ENCODE measurements at places on chromosomes 3 and 15. TPM values are rescaled to one million over a fixed set of nuclear protein-coding genes. Genes with fewer than 3 reads are reported as not detected.

GRCh38 chr3:197539651-197540051 is 16.1 kb downstream of the BDH1 start:
- H3K4me1 ChIP-seq = peaks cover 7% of the 10 kb centered on the region
- DNase-seq = no peak
- H3K36me3 ChIP-seq = peaks cover 19% of the 10 kb centered on the region
- H3K4me3 ChIP-seq = no peak overlapping the region
- no peak overlapping the region for H3K27ac ChIP-seq

DNA sequence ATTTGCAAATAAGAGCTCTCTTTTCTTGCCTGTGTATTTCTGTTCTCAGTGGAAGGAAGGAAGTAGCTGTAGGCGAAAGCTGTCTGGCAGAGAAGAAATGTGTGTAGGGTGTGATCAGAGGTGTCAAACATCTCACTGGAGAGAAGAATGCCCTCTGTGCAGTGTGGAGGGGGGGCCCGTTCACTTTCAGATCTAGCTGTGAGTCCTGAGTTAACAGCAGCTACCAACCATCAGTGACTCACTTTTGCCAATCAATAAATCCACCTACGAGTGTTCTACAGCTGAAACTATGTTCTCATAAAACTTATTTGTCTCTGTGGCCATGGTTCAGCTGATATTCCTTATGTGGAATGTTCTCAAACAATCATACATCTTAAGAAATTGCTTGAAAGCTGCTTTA is 103.7 kb downstream of the FRMD4B start:
- no peak for DNase-seq
- H3K36me3 ChIP-seq = peaks cover 30% of the 10 kb centered on the region
- H3K4me3 ChIP-seq = no peak overlapping the region
- H3K27ac ChIP-seq = no peak overlapping the region
- H3K4me1 ChIP-seq = no peaks in the 10 kb centered on the region

DNA sequence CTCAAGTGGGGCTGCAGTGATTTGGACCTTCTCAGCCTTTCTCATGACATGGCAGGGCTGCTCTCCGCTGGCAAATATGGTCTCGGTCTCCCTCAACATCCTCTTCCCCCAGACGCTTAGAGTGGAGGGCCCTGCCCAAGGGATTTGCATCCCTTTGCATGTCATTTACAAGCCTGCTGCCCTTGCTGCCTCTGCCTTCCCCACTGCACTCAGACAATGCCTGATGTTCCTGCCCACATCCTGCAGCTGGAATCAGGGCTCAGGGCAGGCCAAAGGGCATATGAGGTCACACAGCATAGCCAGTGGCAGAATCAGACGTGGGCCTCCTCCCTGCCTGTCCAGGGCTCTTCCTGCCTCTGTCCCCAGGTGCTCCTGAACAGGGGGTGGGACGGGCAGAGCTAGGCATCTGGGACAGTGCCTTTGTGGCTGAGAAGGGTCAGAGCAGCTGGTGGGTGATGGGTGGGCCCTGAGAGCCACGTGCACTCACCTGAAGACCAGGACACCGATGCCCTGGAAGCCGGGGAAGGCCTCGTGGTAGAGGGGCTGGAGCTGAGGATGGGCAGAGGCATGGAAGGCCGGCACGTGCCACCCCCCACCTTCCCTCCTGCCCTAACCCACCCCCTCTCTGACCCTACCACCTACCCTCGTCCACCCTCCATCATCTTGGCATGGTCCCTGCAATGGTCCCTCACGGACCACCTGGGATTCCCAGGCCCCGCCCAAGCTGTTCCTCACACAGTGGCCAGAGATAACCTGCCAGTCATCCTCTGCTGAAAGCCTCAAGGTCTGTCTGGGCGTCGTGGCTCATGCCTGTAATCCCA is 27.4 kb upstream of the GOLGA6C start:
- no peaks in the 10 kb centered on the region for H3K36me3 ChIP-seq
- H3K27me3 ChIP-seq = peaks cover 53% of the 10 kb centered on the region
- no peak overlapping the region for H3K27ac ChIP-seq
- H3K4me1 ChIP-seq = no peaks in the 10 kb centered on the region
- no peak overlapping the region for H3K4me3 ChIP-seq

Gene ZNF80
- total RNA-seq = not detected

DNA sequence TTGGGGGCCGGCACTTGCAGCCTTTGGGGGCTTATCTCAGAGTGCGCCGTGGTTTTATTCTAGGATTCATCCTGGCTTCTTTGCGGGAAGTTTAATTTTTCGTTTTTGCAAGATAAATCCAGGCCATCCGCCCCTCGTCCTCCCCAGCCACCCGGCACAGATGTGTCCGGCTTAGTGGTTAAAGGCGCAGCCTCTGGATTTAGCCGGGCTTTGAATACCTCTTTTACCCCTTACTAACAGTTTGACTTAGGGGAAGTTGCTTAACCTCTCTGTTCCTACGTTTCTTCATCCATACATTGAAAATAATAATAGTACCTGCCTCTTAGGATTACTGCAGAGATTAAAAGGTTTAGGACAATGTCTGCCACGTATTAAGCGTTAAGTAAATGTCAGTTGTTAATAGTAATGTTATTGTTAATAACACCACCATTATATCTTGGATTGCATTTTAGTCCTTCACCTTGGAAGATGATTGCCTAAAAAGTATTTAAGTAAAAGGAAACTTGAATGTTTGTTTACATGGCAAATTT is 714 bp downstream of the ECT2 start:
- H3K27me3 ChIP-seq = no peaks in the 10 kb centered on the region
- H3K36me3 ChIP-seq = peaks cover 7% of the 10 kb centered on the region
- peak; percentile 40 for DNase-seq
- H3K4me1 ChIP-seq = peaks cover 47% of the 10 kb centered on the region

GRCh38 chr15:81950841-81951414 is 94.9 kb downstream of the MEX3B start:
- H3K36me3 ChIP-seq = peaks cover 6% of the 10 kb centered on the region
- no peak for DNase-seq
- no peak overlapping the region for H3K27ac ChIP-seq
- H3K27me3 ChIP-seq = no peaks in the 10 kb centered on the region
- no peak overlapping the region for H3K4me3 ChIP-seq
- peaks cover 5% of the 10 kb centered on the region for H3K4me1 ChIP-seq

Gene CYP1A2
- not detected for total RNA-seq

DNA sequence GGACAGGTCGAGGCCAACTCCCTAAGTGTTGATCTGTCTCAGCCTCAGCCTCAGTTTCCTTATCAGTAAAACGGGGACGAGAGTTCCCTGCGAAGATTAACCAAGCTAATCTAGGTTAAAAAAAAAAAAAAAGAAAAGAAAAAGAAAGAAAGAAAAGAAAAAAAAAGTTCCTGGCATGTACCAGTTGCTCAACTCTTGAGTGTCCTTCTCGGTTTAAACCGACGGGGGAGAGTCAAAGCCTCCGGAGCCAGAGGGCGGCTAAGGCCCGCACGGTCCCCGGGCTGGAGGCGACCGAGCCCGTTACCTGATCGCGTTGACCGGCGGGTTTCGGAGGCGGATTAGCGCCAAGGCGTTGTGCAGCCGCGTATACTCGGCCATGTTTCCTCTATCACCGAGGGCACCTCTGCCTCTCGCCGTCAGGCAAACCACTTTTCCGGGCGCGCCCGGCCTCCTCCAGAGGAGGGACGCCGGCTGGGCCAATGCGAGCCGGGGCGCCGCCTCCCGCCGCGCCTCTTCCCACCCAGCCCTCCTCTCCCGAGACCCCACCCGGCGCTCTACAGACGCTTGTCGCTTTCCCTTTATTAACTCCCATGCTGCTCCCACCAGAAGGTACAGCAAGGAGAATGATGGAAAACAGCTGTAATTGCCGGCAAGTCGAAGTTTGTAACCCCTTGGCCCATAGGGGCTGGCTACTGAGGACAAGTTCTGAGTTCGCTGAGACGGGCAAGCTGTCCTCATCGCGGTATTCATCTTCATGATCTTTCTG is at the start of gene EHHADH:
EHHADH (minus strand) TSS at position 405 of the 766 bp plus-strand sequence; CDS start at position 378, 27 bp downstream.
- no peaks in the 10 kb centered on the region for H3K4me1 ChIP-seq
- H3K36me3 ChIP-seq = no peaks in the 10 kb centered on the region
- H3K27ac ChIP-seq = no peak within 1 kb of the TSS
- no peaks in the 10 kb centered on the region for H3K27me3 ChIP-seq

DNA sequence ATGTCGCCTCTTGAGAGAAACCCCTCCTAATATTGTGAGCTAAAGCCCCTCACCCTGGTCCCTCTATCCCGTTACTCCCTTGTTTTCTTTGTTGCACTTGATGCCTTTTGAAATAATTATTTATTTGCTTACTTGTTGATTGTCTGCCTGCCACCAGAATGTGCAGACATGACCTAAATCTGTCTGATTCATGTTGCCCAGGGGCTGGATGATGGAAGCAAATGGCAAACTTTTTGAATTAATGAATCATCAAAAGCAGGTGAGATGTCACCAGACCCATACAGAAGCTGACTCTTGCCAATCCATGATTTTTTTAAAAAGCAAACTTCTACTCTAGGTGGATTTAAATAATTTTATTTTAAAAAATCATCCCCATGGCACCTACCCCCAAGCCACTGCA is 49.3 kb downstream of the GRIP2 start:
- H3K36me3 ChIP-seq = no peaks in the 10 kb centered on the region
- H3K4me3 ChIP-seq = no peak overlapping the region
- H3K27ac ChIP-seq = no peak overlapping the region
- peak; percentile 38 for DNase-seq
- no peaks in the 10 kb centered on the region for H3K27me3 ChIP-seq
- peaks cover 16% of the 10 kb centered on the region for H3K4me1 ChIP-seq

GRCh38 chr3:76324101-76324500 is 538.8 kb upstream of the ZNF717 start:
- no peaks in the 10 kb centered on the region for H3K36me3 ChIP-seq
- no peaks in the 10 kb centered on the region for H3K27me3 ChIP-seq
- no peak for DNase-seq
- no peak overlapping the region for H3K4me3 ChIP-seq
- no peaks in the 10 kb centered on the region for H3K4me1 ChIP-seq

GRCh38 chr3:49329186-49329585 is 10.7 kb downstream of the USP4 start:
- H3K4me3 ChIP-seq = no peak overlapping the region
- H3K27me3 ChIP-seq = no peaks in the 10 kb centered on the region
- no peaks in the 10 kb centered on the region for H3K4me1 ChIP-seq
- no peak overlapping the region for H3K27ac ChIP-seq
- no peak for DNase-seq
- H3K36me3 ChIP-seq = peaks cover 88% of the 10 kb centered on the region

- no peak overlapping the region for H3K4me3 ChIP-seq
- no peaks in the 10 kb centered on the region for H3K36me3 ChIP-seq
- no peak overlapping the region for H3K27ac ChIP-seq
- H3K4me1 ChIP-seq = peaks cover 21% of the 10 kb centered on the region
Measured at GRCh38 chr3:150352931-150353330, 55.2 kb upstream of the TSC22D2 start.

Gene GASK1A
- not detected for total RNA-seq

Gene PIF1
- total RNA-seq = 8.1 TPM

Gene HESX1
- total RNA-seq = 0.66 TPM

GRCh38 chr15:93261845-93262244 is 172.8 kb upstream of the RGMA start:
- H3K27ac ChIP-seq = no peak overlapping the region
- no peak for DNase-seq
- no peaks in the 10 kb centered on the region for H3K36me3 ChIP-seq
- no peak overlapping the region for H3K4me3 ChIP-seq
- H3K4me1 ChIP-seq = no peaks in the 10 kb centered on the region

DNA sequence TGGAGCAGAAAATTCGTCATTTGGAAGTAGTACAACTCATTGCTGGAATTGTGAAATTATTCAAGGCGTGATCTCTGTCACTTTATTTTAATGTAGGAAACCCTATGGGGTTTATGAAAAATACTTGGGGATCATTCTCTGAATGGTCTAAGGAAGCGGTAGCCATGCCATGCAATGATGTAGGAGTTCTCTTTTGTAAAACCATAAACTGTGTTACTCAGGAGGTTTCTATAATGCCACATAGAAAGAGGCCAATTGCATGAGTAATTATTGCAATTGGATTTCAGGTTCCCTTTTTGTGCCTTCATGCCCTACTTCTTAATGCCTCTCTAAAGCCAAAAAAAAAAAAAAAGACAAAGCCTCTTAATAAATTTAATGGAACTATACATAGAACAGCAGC is 5.5 kb upstream of the TIMMDC1 start:
- no peak overlapping the region for H3K27ac ChIP-seq
- DNase-seq = no peak
- H3K4me3 ChIP-seq = no peak overlapping the region

- no peak for DNase-seq
- H3K36me3 ChIP-seq = no peaks in the 10 kb centered on the region
- H3K27me3 ChIP-seq = peaks cover 53% of the 10 kb centered on the region
- H3K27ac ChIP-seq = no peak within 1 kb of the TSS
Measured at GRCh38 chr3:98035208-98035607, at the start of gene GABRR3. Gene GABRR3 (minus strand): TSS chr3:98035315. CDS start chr3:98034987, 328 bp downstream.

Gene SMAD6
- total RNA-seq = not detected

- DNase-seq = no peak
- no peak overlapping the region for H3K4me3 ChIP-seq
- H3K27me3 ChIP-seq = no peaks in the 10 kb centered on the region
- no peaks in the 10 kb centered on the region for H3K4me1 ChIP-seq
- no peak overlapping the region for H3K27ac ChIP-seq
- peaks cover 38% of the 10 kb centered on the region for H3K36me3 ChIP-seq
Measured at GRCh38 chr3:129867506-129868124, 25.9 kb downstream of the TMCC1 start.

Gene CCR2
- not detected for total RNA-seq

Gene HYKK
- 1.2 TPM for total RNA-seq

DNA sequence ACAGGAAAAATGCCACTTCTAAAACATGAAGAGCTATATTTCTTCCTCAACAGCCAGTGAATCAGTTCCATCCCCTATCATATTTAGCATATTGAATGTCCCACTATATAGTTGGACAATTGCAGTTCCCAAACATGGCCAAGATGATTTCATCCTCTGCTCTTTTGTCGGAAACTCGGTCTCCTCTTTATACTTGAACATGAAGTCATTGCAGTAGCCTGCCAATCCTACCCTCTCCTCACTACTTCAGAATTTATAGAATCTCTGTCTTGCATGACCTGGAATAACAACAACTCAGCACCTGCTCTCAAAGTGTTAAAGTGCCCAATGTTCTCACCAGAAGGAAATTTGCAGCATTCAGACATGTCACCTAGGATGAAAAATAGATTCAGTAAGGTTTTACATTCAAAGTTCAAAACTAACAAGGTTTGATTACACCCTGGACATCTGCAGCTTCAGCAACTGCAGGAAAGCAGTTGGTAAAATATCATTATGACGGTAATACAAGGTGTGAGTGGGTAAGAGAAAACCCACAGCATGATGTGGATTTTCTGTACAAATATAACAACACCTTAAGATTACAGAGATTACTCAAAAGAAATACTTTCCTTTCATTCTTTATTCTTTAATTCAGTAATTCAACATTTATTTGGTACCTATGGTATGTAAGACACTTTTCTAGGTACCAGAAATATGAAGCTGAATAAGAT is 52.5 kb downstream of the TP63 start:
- no peak overlapping the region for H3K27ac ChIP-seq
- no peaks in the 10 kb centered on the region for H3K27me3 ChIP-seq
- peaks cover 10% of the 10 kb centered on the region for H3K4me1 ChIP-seq

Gene EOGT
- total RNA-seq = 41.7 TPM

Gene RLBP1
- total RNA-seq = not detected

GRCh38 chr3:149613988-149614387 is 43.8 kb downstream of the WWTR1 start:
- H3K27ac ChIP-seq = no peak overlapping the region
- H3K4me3 ChIP-seq = no peak overlapping the region
- no peak for DNase-seq

Gene UBA7
- total RNA-seq = 3.8 TPM

All from MCF 10A (cell line).